ENCODE measurements at places on chromosomes 3 and 15.

DNA sequence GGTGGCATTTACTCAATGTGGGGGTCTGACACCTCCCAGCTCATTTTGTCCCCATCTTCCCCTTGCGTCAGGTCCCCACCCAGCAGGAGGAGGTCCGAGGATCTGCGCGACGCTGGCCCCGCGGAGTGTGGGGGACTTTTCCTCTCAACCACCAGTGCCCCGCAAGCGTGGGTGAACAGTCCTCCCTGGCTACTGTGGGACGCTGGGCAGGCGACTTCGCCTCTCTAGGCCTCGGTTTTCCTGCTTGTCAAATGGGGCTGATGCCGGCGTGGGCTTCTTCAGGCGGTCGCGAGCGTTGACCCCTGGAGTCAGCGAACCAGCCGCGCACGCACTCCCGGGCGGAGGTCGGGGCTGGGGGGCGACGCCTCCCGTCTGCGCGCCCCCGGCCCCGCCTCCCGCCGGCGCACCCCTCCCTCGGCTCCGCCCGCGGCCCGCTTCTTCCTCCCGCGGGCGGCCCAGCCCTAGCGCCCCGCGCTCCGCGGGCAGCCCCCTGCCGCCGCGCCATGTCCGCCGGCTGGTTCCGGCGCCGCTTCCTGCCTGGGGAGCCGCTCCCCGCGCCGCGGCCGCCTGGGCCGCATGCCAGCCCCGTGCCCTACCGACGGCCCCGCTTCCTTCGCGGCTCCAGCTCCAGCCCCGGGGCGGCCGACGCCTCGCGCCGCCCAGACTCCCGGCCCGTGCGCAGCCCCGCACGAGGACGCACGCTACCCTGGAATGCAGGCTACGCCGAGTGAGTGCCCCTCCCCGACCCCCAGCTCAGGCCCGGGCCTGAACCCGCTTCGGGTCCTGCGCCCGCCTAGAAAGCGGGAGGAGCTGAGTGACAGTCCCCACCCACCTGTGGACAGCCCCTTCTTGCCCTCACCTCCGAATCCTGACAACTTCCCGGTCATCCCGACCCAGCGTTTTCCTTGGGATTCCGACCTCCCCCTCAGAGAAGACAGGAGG, at the start of gene PPM1M:
TSS of gene PPM1M (plus strand) at position 438 of the 942 bp plus-strand sequence. CDS start at position 504, 66 bp downstream.
- peak; percentile 58 for DNase-seq

DNA sequence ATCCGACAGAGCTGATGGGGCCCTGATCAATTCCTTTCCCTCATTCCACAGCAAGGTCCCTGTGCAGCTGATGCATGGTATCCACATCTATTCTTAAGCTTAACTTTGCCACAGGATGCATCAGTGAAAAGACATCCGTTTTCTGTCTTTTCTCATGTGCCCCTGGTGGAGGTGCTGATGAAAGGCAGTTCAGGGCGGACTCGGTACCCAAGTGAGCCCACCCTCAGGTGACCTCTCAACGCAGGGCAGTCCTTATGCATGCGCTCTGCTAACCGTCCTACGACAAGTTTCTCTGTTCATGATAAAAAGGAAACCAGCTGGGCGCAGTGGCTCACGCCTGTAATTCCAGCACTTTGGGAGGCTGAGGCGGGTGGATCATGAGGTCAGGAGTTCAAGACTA, 251.4 kb downstream of the ADAMTS17 start:
- no peak for DNase-seq

DNA sequence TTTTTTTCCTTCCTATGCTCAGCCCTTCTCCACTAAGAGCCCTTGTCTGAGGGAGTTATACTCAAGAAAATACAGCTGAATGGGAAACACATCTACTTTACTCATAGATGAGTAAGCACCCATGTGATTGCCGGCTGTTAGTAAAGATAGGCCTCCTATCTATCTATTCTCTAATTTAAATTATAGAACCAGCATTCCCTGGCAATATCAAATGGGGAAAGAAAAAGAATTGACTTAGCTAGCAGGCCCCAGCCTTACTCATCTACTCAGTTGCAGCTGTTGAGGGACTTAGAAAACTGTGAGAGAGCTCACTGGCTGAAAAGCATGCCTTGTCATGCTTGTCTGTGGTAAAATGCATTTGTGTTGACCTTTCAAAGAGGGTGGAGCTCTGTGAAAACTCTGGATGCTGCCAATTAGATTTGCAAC, 116.9 kb upstream of the LRRFIP2 start:
- DNase-seq = no peak

- no peak for DNase-seq
These were observed 2.1 kb upstream of the USP4 start for GRCh38 chr3:49341996-49342395.

GRCh38 chr15:60077581-60078359, 73.7 kb downstream of the FOXB1 start:
- DNase-seq = no peak

- no peak for DNase-seq
These were observed 28.8 kb downstream of the GOLGA6A start for GRCh38 chr15:74053517-74053916.

- no peak for DNase-seq
These were observed 94.0 kb downstream of the CORO2B start for GRCh38 chr15:68672781-68673205.

DNA sequence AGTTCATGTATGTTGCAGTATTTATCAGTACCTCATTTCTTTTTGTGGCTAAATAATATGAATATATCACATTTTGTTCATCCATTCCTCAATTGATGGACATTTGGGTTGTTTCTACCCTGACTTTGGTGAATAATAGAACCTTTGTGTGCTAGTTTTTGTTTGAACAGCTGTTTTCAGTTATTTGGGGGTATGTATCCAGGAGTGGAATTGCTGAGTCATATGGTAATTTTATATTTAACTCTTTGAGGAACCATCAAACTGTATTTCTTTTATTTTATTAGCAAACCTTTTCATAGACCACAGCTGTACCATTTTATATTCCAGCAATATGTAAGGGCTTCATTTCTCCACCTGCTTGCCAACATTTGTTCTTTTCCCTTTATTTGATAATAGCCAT, 38.4 kb upstream of the RBM5 start:
- no peak for DNase-seq

GRCh38 chr3:70531063-70531657, 218.7 kb upstream of the MDFIC2 start:
- DNase-seq = no peak

DNA sequence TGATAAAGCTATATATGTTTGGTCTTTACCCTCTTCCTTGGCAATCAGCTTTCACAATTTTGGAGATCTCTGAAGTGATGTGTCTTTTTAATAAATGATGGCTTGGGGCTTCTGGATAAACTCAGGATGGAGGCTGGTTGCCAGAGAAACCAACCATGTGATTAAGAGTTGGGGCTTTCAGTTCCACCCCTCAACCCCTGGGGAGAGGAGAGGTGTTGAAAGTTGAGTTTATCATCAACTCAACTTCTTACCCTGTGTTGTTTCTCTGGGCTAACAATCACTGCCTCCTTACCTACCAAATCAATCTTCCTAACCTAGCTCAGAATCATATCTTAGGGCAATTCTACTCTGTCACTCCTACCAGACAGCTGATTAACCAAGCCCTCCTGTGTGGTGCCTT, 735.8 kb downstream of the ZPLD1 start:
- no peak for DNase-seq

GRCh38 chr3:188706599-188706998, 465.2 kb upstream of the TPRG1 start:
- no peak for DNase-seq

- DNase-seq = no peak
These were observed 60.7 kb downstream of the ST3GAL6 start for GRCh38 chr3:98823791-98824190.

DNA sequence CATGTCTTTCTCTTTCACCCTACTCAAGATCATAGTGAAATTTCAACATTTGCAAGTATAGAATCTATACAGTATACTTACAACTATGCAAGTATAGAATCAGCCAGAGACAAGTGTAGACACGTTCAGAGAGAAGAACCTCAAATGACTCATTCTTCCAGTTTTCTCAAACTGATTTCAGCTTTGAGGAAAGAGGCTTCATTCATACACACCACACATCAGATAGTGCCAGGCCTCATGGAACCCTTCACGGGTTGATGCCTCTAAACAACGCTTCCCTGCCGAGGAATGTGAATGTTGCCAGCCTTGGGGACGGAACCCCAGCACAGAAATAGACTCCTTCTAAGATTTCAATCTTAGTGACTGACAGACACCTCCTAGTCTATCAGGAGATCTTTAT, 135.7 kb downstream of the FOXP1 start:
- DNase-seq = no peak

DNA sequence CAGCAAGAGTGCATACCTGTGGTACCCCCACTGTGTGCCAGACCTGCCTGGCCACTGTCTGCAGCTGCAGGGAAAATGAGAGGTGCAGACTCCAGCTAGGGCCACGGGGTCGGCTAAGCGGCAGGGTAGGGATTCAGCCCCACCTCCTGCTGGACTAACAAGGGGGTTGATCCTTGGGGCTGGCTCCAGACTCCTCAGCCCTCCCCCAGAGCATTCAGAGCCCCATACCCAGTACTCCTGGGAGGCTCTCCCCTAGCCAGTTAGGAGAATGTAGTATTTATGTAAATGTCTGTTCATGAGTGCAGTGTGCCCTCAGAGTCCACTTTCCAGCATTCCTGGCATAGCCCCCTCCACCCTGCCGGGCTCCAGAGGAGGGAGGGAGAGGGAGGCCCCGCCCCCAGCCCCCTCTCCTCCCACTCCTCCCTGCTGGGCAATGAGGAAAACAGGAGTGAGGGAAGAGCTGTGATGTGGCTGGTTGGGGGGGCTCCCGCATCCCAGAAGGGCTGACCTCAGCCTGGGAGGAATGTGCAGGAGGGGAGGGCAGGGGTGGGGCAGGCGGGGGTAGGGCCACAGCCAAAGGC, 4.5 kb upstream of the SEMA3B start:
- DNase-seq = peak; percentile 78

DNA sequence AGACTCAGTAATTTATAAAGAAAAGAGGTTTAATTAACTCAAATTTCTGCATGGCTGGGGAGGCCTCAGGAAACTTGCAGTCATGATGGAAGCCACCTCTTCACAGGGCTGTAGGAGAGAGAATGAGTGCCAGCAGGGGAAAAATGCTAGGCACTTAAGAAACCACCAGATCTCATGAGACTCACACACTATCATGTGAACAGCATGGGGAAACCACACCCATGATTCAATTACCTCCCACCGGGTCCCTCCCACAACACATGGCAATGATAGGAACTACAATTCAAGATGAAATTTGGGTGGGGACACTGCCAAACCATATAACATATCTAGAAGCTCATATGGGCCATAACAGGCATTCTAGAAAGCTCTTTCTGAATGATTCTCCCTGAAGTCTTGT, 190.3 kb downstream of the WNT5A start:
- DNase-seq = no peak

- DNase-seq = no peak
These were observed 495.3 kb upstream of the RASGRP1 start for GRCh38 chr15:39059917-39060316.

- DNase-seq = no peak
These were observed 3.1 kb downstream of the CCR4 start for GRCh38 chr3:32954506-32954905.

GRCh38 chr3:141094790-141095545, 43.8 kb downstream of the SPSB4 start:
- peak; percentile 82 for DNase-seq

DNA sequence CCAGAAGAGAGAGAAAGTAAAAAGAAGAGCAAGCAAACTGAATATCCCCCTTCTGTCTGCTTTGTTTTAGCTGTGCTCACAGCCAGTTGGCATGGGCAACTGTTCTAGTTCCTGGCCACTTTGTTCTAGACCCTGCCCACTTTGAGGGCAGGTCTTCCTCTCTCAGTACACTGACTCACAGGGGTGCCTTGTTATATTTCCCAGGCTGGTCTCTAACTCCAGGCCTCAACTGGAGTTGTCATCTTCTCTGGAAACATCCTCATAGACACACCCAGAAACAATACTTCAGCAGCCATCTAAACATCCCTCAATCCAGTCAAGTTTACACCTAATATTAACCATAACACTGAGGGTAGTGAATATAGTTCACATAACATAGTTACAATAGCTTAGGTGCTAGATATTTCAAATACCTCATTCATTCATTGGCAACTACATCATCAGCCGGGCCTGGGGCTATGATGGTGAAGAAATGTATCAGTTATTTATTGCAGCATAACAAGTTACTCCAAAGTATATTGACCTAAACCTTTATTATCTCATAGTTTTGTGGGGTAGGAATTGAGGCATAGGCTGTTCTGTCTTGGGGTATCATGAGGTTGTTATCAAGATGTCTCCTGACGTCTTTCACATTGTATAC, 106.0 kb downstream of the UBE2E2 start:
- DNase-seq = no peak

DNA sequence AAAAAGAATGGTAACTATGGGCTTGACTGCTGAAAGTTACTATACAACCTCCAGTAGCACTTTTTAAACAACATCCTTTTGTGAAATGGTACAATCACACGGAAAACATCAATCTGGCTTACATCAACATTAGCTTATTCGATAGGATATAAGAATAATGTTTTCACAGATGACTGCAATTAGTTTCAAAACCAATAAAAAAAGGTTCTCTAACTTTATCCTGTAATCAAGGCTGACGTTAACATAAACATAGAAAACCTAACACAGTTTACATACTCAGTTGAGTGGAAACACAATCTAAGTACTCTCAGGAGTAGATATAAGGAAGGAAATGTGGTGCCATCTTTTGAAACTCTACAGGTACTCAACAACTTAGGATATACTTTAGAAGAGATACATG, 102.2 kb downstream of the DLG1 start:
- DNase-seq = no peak

DNA sequence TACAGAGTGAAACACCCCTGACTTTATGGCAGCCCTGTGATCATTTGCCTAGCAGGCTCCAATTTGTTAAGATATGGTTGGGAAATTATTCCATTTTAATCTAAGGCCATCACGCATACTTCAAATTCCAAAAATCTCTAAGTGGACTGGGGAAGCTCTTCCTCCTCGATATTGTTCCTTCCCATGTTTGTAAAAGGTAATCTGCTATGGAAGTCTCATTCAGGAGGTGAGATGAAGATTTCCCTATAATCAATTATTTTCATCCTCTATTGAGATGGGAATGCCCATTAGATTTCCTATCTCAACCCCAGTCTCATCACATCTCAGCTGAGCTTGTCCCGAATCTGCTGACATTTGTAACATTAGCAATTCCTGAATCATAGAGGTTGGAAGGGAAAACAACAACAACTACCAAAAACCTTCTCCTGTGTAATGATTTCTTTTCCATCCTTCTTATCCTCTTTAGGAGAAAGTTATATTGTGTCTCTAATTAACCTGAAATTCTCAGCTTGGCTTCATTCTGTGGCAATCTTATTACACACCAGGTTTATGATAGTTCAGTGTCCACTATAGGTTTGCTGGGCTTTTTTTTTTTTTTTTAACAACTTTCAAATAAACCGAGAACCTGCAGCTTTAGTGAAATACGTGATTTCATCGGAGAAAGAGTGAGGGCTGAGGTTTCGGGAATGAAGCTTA, 2.2 kb upstream of the NR2F2 start:
- no peak for DNase-seq

DNA sequence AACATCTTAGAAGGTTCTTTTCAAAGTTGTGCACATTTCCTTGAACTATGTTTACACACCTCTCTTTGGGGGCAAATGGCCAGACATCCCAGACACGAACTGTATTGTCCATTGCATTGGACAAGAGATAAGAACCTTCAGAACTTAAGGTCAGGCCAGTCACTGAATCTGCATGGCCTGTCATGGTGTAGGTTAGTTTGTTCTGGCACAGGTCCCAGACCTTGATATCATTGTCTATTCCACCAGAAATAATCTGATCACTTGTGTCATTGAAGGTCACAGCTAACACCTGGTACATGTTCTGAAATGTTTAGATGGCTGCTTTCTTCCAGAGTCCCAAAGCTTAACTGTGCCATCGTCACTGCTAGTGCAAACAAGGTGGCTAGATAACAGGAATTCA, 55.7 kb downstream of the KCNAB1 start:
- DNase-seq = no peak

All from left ventricle myocardium inferior (tissue), 1 donor.